NCI-H510A (cell line): ENCODE measurements at places on chromosomes 12 and 14.
A peak's percentile ranks its signal among the peaks of the same experiment; 100 is the strongest.

- DNase-seq: no peak
These were observed 213.8 kb downstream of the SLC6A15 start for GRCh38 chr12:84698576-84699333.

GRCh38 chr12:2396448-2396871, 343.7 kb downstream of the CACNA1C start:
- DNase-seq: no peak

DNA sequence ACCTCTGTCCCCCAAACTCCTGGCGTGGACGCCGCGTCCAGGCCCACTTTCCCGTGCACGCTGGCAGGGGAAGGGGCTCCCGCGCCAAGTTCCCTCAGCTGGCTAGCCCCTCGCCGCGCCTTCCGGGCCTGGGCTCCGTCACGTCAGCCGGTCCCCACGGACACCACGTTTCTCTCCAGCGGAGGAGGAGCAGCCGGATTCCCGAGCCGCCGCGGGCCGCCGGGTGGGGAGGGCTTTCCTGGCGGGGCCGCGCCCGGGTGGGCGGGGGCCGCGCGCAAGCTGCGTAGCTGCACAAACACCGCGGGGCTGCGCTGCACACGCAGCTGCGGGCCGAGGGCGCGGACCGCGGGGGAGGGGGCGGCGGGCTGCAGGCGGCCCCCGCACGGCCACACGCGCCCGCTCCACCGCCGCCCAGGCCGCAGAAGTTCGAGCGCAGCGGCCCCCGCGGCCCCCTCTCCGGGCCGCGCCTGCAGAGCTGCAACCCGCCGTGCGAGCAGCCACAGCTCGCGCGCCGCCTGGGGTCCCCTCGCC, 45.1 kb upstream of the PNMA1 start:
- DNase-seq: no peak

DNA sequence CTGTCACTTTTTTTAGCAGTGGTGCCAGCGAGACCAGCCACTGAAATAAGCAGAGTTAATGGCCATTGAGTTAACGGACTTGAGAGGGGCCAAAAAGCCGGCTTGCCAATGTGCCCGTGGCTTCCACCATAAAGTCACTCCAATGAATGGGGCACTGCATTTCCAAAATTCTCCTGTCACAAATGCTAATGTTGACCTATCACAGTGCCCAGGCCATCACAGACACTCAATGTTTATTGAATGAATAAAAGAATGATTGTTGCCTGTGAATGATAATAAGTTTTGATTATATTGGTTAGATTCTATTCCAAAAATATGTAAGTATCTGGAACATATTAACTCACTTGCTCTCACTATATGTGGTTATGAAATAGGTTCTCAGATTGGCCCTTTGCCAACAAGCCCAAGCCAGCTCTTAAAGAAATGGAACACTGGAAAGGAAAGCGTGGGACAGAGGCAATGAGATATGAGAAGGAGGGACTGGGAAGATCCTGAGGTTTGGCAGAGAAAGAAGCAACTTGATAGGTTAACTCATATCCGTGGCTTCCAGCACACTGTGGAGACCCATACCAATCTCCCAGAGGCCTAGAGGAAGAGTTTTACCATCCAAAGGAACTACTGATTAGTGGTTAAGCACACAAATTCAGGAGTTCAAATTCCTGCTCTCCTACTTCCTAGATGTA, 108.7 kb downstream of the BTG1 start:
- DNase-seq: no peak

- no peak for DNase-seq
These were observed 191.2 kb upstream of the DIO3 start for GRCh38 chr14:101369916-101370592.

DNA sequence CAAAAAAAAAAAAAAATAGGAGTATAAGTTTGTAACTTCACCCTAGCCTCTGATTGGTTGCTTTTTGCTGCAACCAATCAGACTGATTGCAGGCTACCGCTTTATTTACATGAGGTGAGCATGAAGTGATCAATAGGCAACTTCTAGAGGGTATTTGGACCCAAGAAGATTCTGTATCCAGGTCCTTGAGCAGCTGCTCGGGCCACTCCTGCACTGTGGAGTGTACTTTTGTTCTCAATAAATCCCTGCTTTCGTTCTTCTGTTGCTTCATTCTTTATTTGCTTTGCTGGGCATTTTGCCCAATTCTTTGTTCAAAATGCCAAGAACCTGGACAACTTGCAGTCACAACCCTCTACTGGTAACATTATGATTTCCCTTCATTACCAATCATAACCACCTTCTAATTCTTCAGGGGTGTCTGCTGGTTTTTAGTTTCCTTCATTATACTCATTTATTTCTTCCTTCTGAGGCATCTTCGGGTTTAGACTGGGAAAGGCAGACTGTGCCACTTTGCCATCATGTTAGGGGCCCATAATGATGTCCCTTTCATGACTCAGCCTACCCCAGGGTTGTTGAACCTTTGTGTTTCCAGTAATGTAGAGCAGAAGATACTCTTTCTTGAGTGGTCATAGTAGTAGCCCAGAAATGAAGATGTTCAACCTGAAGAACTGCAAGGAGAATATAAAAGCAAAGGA, 43.4 kb upstream of the LIMA1 start:
- DNase-seq: no peak

DNA sequence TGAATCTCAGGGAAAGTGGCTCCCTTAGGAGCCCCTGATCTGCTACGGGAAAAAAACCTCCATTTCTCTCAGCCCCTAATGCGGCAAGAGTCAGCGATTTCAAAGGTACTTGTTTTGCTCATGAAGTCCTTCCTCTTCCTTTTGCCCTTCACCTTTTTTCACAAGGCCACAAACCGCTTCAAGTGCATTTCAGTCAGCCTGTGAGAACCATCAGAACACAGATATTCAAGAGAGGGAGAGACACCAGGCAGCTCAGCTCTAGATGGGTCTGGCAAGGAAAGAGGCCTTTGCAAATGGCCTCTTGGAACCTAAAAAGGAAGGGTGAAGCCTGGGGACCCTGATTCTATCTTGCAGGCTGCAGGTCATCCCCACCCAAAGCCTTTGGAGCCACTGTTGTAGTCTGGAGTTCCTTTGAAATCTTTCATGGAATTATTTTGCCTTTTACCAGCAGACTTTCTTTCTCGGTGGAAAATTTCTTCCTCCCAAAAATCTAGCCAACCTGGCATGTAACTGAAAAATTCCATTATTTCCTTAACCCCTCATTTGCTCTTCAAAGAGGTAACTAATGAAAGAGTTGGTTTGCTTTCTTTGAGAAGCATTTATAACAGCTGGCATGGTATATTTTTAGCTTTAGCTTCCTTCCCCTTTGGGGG, 145.0 kb downstream of the SAMD4A start:
- DNase-seq: no peak

- no peak for DNase-seq
These were observed 226.9 kb upstream of the PLXNC1 start for GRCh38 chr12:93921521-93921920.

DNA sequence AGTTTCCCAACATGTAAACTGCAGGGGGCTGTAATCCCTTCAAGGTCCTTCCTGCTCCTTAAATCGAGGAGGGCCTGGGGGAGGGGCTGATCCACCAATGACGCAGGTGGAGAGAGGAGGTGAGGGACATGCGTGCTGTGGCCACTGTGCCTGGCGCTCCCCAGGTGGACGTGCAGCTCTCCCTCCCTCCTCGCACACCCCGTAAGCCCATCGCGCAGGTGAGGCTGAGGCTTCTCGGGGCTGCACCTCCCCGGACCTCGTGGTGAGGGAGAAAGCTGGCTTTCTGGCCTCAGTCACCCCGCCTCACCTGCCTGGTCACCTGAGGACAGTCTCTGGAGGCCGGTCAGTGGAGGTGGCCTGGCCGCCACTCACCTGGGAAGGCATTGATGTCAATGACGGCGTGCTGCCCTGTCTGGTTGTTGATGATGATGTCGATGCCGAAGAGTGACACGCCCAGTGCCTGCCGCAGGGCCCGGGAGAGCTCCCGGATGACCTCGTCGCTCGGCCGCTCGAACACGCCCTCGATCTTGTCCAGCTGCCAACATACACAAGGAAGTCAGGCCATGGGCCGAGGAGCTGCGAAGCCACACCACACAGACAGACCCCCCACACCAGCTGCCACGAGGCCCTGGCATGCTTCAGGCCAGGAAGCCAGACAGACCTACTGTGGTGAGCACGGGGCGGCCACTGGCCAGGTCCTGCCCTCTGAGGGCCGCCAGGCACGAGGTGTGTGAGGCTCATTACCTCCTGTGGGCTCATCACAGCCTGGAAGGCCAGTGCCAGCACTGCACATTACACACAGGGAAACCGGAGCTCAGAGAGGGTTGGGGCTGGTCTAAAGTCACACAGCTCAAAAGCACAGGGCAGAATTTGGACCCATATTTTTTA, 23.3 kb downstream of the CHGA start:
- DNase-seq: no peak

GRCh38 chr12:24705216-24705615, 243.7 kb downstream of the BCAT1 start:
- no peak for DNase-seq

GRCh38 chr12:94458877-94459727, 565 bp downstream of the CEP83 start:
- peak; percentile 31 for DNase-seq

DNA sequence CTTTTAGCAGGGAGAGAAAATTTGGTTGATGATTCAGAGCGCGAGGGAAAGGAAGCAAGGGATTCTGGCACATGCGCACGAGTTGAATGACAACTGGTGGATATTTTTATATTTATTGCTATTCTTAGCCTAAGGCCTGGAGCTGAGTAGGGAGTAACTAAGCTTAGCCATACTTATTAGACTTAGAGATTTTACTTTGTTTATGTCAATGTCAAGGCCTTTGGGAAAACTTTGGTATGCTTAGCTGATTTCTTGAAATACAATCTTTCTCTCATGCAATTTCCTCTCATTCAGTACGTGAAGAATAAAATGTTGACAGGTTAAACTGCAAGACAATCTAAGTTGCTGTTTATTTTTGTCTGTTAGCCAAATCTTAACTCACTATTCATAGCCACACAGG, 101.1 kb downstream of the CRADD start:
- no peak for DNase-seq

- DNase-seq: no peak
These were observed 81.6 kb downstream of the PHETA1 start for GRCh38 chr12:111287125-111287900.

GRCh38 chr14:67944605-67945004, 125.0 kb downstream of the RAD51B start:
- DNase-seq: no peak

DNA sequence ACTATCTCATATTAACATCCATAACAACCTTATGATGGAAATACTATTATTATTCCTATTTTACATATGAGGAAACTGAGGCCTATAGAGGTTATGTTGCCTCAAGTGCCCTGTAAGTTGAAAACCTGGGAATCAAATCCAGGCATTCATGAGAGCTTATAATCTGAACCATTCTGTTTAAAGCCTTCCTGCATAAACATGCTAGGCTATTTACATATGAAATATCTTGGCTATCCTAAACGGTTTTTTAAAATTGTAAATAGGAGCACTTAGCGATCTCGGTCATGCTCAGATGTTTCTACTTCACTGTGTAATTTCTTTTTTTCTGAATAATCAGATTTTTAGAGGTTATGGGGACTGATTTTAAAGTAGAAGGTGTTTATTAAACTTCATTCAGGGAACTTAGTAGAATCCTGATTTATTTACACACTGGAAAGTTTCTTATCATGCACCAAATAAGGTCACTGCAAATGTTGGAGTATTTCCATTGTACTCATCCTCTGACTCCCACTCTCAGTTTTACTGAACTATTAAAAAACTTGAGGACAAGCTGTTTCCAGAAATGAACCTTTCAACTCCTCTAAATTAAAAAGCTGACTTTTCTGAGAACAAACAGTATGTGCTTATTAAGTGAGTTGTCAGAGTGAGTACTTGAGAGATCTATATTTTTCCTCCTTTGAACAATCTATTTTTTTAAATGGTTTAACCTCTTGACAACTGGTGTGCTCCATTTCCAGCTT, 141.7 kb downstream of the PIK3C2G start:
- DNase-seq: no peak

- DNase-seq: no peak
These were observed 390.5 kb upstream of the CLEC14A start for GRCh38 chr14:38646391-38646790.

DNA sequence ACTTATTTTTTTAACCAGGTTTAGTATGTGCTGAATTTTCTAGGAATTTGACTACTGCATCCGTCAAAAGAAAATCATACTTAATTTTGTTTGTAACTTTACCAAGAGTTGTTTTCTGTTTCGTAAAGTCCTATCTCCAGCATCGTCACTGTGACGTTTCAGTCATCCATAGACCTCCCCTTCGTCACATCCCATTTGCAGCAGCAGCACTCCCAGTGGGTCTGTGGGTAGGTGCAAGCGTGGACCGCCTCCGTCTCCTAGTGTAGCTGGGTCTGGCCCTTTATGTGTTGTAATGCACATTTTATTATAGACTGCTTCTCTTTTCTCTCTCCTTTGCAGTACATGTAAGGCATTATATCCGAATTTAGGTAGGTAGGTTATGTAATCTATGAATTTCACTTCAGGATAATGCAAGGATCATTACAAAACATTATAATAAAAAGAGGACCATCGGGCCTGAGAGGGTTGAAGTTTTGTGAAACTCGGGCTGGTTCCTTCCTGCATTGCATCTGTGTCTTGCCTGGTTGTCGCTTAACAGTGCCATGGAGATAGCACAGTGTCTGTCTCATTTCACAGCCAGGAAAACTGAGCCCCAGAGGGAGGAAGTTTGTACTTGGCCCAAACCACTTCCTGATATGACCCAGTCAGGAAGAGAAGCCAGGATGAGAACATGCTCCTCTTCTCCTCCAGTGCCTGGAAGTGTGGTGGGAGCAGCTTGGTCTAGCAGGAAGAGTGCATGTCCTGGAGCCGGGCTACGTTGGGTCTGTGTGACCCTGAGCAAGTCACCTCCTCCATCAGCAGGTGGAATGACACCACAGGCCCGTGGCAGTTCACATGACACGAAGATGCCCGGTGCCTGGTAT, 41.3 kb downstream of the EVL start:
- no peak for DNase-seq

DNA sequence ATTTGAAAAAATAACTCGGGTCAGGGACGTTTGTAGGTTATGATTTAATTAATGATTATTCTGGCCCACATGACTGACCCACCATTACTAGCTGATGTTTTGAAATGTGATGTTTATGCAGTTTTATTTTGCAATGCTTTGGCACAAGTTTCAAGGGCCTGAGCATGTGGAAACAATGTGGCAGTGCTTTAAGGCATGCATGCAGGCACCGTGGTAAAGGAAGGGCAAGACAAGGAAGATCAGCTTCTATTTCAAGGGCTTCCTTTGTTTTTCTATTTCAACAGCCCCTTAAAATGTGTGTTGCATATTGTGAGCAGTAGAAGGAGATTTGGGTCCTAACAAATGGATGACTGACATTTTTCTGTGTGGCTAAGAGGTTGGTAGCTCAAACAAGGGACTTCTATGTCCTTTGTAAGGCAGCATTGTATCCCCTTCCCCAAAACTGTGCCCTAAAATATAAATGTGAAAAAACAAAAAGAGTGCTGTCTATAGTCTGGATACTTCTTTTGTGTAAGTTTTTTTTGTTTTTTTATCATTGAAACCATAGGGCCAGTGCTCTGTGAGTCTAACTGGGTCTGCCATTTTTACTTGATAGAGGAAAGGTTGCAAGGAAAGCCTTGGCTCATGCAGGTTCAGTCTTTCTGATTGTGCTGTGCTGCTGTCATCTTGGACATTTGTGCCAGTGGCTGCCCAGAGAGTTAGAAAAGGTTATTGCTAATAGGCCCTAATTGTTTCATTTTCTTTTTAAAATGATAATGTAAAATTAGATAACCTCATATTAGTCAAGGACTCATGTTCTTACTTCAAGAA, 103.5 kb downstream of the FGD4 start:
- no peak for DNase-seq
